ENCODE measurements at places on chromosomes 5 and 9. TPM values are rescaled to one million over a fixed set of nuclear protein-coding genes. Genes with fewer than 3 reads are reported as not detected.

GRCh38 chr9:137406085-137406760, 16.7 kb downstream of the EXD3 start:
- peaks cover 22% of the 10 kb centered on the region for H3K4me1 ChIP-seq
- H3K4me3 ChIP-seq = no peak overlapping the region
- no peak for DNase-seq
- no peaks in the 10 kb centered on the region for H3K36me3 ChIP-seq
- no peaks in the 10 kb centered on the region for H3K27me3 ChIP-seq

The GFPT2 gene
- total RNA-seq = 17.5 TPM

DNA sequence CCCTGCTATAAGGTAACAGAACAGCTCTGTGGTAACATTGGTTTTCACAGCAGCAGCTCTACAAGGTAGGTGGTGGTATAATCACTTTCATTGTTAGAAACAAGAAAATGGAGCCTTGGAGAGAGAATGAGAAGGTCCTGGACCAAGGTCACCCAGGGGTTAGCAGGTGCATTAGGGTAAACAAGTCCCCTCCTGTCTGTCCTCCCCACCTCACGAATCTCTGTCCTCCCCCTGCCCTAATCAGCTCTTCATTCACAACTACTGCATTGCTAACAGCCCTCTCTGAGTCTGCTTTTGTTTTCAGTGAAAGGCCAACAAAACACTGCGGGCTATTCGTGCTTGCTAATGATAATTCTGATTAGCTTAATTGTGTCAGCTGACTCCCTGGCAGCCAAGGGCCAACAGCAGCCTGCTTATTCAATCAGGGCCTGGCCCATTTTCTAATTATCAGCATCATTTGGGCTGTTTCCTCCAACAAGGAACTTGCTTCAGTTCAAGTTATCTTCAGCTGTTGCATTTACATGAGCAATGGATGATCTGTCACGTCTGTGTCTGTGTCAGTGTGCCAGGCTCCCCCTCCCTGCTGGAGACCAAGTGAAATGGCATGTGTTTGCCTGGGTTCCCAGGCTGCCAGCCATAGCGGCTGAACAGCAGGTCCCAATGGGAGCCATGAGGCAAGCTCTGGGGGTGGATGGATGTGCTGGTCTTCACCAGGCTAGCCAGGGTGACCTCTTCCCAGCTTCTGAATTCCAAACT, 56.7 kb upstream of the EQTN start:
- no peaks in the 10 kb centered on the region for H3K36me3 ChIP-seq
- peaks cover 28% of the 10 kb centered on the region for H3K4me1 ChIP-seq
- no peak for DNase-seq

DNA sequence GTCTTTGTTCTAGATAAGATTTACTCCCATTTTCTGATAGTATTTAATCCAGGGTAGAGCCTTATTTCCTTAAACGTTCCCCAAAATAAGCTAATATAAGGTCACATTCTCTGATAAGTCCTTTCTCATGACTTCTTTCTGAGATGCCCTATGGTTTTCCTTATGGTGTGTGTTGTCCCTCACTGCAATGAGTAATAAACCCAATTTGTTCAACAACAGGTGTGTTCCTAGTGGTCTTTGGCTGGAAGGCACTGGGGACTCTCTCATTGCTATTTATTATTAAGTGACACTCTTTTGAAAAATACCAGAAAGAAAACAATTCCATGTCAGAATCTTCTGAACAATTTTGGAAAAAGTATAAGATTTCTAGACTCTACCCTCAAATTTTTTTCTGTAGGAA, 256.5 kb upstream of the PPP1R2B start:
- H3K36me3 ChIP-seq = no peaks in the 10 kb centered on the region
- H3K4me1 ChIP-seq = no peaks in the 10 kb centered on the region
- no peak overlapping the region for H3K4me3 ChIP-seq
- no peak for DNase-seq

- H3K4me3 ChIP-seq = no peak overlapping the region
- no peaks in the 10 kb centered on the region for H3K27me3 ChIP-seq
- no peak overlapping the region for H3K27ac ChIP-seq
- no peak for DNase-seq
- H3K4me1 ChIP-seq = no peaks in the 10 kb centered on the region
These were observed 14.6 kb downstream of the FGF1 start for GRCh38 chr5:142671266-142671665.

- no peak for DNase-seq
- no peaks in the 10 kb centered on the region for H3K27me3 ChIP-seq
- no peak overlapping the region for H3K4me3 ChIP-seq
- H3K27ac ChIP-seq = no peak overlapping the region
- H3K36me3 ChIP-seq = no peaks in the 10 kb centered on the region
These were observed 296.5 kb upstream of the DMAC1 start for GRCh38 chr9:8096091-8096490.

GRCh38 chr5:66351813-66352212, 207.7 kb downstream of the SREK1 start:
- H3K4me3 ChIP-seq = no peak overlapping the region
- no peaks in the 10 kb centered on the region for H3K4me1 ChIP-seq
- DNase-seq = no peak
- H3K36me3 ChIP-seq = no peaks in the 10 kb centered on the region

GRCh38 chr5:1747079-1747802, 52.4 kb downstream of the MRPL36 start:
- H3K36me3 ChIP-seq = no peaks in the 10 kb centered on the region
- no peaks in the 10 kb centered on the region for H3K27me3 ChIP-seq
- no peaks in the 10 kb centered on the region for H3K4me1 ChIP-seq
- no peak overlapping the region for H3K27ac ChIP-seq

GRCh38 chr5:178453224-178453623, 137.0 kb downstream of the COL23A1 start:
- DNase-seq = no peak
- no peak overlapping the region for H3K27ac ChIP-seq
- H3K4me3 ChIP-seq = no peak overlapping the region
- no peaks in the 10 kb centered on the region for H3K27me3 ChIP-seq

The FAT2 gene
- not detected for total RNA-seq

The UQCRQ gene
- total RNA-seq = 84.4 TPM
